Left renal pelvis (tissue), 4 donors: ENCODE measurements at places on chromosomes 13 and 19.

- peak; percentile 42 for DNase-seq
Observed at GRCh38 chr19:7254590-7254989, 39.6 kb downstream of the INSR start.

- no peak for DNase-seq
Observed at GRCh38 chr19:38434549-38435051, 1.1 kb downstream of the RYR1 start.

- DNase-seq: no peak
Observed at GRCh38 chr13:32264407-32264806, 50.8 kb downstream of the ZAR1L start.

DNA sequence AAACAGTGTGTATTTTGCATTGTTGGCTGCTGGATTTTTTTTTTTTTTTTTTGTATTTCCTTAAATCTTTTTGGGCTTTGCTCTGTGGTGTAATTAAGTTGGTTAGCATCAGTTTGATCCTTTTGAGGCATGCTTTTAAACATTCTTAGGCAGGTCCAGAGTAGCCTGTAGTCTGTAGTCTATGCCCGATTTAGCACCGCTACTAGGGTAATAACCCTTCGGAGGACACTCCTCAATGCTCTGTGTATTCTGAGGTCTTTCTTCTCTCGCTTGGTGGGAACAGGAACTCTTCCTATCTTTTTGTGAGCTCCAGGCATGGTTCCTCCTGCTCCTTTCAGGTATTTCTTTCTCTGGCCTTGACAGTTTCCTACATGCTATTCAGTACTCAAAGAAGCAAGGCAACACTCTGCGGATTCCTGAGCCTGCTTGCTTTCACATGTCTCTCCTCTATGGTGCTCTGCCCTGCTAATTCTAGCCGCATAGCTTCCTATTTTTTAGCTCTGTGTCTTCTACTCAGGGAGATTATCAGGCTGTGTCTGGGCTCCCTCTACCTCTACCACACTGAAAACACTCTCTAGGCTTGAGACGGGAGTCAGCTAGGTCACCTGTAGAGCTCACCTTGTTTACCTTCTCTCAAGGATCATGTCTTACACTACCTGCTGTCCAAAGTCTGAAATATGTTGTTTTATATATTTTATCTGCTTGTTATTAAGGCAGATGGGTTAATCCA lies 195.1 kb downstream of the NDFIP2 start:
- DNase-seq: no peak

- DNase-seq: no peak
Observed at GRCh38 chr19:46689358-46689757, 27.6 kb downstream of the PRKD2 start.

DNA sequence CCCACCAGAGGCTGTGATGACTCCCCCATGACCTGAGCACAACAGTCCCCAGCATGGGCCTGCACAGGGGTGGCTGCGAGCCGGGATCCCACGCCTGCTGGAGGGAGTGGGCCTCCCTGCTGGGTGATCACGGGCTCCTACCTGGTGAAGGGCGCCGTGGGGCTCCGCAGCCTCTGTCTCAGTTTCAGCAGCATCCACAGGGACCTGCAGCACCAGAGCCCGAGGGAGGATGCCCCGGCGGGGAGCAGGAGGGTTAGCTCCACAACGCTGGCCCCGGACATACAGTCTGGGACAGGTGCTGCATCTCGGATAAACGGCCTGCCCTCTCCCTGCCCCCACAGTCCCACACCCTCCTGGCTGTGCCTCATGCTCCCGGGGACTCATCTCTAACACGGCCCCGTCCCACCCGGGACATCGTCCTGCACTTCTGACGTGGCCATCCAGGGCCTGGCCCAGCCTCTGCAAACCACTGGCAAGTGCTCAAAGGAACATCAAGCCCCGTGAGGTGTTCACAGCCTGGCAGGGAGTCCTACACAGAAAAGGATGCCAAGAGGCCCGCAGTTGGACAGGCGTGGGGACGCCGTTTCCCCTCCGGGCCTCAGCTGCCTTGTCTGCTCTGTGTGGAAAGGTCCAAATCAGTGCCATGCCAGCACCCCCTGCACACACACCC lies 10.5 kb downstream of the PEX11G start:
- DNase-seq: no peak

DNA sequence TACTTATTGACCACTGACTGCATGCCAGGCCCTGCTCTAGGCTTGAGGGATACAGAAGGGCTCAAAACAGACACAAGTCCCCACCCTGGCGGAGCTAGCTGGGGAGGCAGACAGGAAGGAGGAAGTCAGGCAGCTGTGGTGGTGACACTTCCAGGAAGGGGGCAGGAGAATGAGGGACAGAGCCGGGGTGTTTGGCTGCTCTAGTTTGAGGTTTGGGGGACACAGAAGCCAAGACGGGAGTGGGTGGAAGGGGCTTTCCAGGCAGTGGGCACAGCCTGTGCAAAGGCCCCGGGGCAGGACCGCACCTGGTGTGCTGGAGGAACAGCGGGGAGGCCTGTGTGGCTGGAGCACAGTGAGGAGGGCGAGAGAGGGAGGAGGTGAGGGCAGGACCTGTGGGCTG lies 4.0 kb downstream of the MRPL54 start:
- no peak for DNase-seq
